H1 (cell line): ENCODE measurements at places on chromosomes 12 and 14. TPM values are rescaled to one million over a fixed set of nuclear protein-coding genes. Genes with fewer than 3 reads are reported as not detected.

Gene CACNA2D4
- 0.44 and 0.60 TPM in 2 replicates for polyA plus RNA-seq

Gene LGR5
- 0.08 and 0.13 TPM in 2 replicates for polyA plus RNA-seq

Gene E2F7
- 8.4 and 8.8 TPM in 2 replicates for polyA plus RNA-seq

Gene RNF31
- 17.5 and 40.6 TPM in 2 replicates for polyA plus RNA-seq
